Body of pancreas (tissue), 4 donors: ENCODE measurements at places on chromosomes 5 and 9. TPM values are rescaled to one million over a fixed set of nuclear protein-coding genes. Genes with fewer than 3 reads are reported as not detected.

DNA sequence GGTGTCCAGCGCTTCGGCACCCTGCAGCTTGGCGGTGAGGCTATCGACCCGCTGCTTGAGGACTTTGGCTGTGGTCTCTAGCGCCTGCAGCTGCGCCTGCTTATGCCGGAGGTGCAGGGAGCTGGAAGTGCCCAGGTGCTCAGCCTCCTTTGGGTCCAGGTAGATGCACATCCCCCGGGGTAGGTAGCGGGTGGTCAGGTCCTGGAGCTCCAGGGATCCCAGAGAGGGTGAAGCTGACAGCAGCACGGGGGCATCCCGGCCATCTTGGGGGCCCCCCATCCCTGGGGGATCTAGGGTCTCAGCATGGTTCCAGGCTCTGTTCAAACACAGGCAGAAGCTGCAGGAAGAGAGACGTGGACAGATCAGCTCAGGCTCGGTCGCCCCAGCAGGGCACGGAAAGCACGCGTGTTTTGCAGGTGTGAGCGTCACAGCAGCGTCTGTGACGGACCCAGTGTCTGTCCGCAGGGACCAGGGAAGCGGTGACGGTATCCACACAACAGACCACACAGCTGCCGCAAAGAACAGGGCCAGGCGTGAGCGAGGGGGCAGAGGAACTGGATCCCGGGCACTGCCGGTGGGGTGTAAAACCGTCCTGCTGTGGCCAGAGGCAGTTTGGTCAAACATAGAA lies 17.4 kb downstream of the CCDC187 start:
- no peaks in the 10 kb centered on the region for H3K27me3 ChIP-seq
- DNase-seq, result no peak
- H3K36me3 ChIP-seq, result no peaks in the 10 kb centered on the region
- no peak overlapping the region for H3K27ac ChIP-seq

DNA sequence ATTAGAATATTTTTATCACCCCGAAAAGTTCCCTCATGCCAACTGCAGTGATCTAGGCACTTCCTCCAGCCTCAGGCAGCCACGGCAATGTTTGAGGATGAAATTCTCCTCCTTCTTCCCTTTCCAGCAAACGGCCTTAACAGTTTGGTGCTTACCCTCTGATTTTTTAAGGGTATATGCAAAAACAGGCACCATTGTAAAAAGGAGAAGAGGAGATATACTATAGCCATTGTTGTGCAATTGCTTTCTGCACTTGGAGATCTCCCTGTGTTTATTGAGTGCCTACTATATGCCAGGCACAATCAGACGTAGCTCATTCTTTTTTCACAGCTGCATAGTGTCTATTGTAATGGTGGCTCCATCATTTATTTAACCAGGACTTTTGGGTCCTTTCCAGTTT lies 29.4 kb downstream of the GSN start:
- DNase-seq, result no peak
- H3K4me3 ChIP-seq, result no peak overlapping the region
- peaks cover 13% of the 10 kb centered on the region for H3K4me1 ChIP-seq
- H3K27me3 ChIP-seq, result no peaks in the 10 kb centered on the region

GRCh38 chr9:8823131-8823895 lies 1023.7 kb upstream of the DMAC1 start:
- H3K27me3 ChIP-seq, result no peaks in the 10 kb centered on the region
- no peaks in the 10 kb centered on the region for H3K36me3 ChIP-seq
- no peak for DNase-seq
- peaks cover 7% of the 10 kb centered on the region for H3K4me1 ChIP-seq

DNA sequence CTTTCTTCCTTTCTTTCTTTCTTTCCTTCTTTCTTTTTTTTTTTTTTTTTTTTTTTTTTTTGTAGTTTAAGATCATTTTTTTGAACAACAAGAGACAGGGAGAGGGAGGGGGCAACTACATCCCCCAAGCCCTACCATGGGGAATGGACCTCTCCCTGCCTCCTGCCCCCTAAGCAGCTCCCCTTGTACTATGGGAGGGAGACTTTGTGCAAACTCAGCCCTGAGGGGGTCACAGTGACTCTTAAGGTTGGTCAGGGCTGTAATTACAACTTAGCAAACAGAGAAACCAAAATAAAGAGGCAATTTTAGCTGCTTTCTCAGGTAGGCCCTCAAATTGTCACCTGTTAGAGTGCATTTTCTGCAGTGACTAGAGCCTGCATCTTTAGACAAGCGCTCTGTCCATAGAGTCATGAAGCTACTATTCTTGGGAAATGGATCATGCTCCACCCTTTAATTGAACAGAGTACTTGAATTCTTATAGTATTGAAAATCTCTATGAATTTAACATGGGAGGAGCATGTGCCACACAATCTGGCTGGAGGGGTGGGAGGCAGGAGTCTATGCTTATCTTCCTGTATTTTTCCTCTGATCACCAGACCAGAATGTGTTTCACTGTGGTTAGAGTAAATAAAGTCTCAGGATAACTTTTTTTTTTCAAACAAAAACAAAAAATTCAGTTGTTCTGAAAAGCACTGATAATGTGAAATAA lies 24.3 kb upstream of the PIK3R1 start:
- H3K4me1 ChIP-seq, result peaks cover 20% of the 10 kb centered on the region
- no peak overlapping the region for H3K27ac ChIP-seq
- H3K27me3 ChIP-seq, result no peaks in the 10 kb centered on the region

DNA sequence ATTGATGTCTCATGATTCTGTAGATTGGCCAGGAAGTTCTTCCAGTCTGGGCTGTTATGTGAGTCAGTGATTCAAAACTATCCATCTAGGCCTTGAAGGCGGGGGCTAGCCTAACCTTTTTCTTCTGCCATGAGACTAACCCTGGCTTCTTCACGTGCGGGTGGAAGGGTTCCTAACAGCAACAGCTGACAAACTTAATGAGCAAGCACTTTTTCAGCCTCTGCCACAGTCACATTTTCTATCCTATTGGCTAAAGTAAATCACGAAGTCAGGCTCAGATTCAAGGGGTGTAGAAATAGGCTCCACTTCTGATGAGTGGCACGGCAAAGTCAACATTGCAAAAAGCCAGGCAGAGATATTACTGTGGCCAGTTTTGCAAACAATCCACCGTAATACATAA lies 68.4 kb downstream of the STK32A start:
- H3K4me1 ChIP-seq, result no peaks in the 10 kb centered on the region
- H3K36me3 ChIP-seq, result no peaks in the 10 kb centered on the region
- no peak overlapping the region for H3K4me3 ChIP-seq
- H3K27me3 ChIP-seq, result no peaks in the 10 kb centered on the region

DNA sequence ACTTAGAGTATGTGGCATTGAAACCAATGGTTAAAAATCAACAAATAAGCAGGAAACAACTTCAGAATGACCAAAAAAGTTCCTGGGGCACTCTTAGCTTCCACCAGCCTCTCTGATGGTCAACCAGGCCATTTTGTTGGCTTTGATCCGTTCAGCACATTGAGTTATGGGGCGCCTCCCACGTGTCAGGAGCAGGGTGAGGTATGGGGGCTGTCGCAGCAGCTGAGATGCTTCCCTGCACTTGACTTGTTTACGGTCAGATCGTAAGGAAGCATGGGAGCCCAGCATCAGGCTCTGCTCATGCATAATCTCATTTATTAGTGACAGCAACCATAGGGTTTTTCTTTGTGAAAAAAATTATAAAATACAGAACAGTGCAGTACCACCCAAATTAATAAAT lies 16.7 kb downstream of the SYK start:
- H3K4me3 ChIP-seq, result no peak overlapping the region
- H3K36me3 ChIP-seq, result no peaks in the 10 kb centered on the region
- no peak overlapping the region for H3K27ac ChIP-seq
- peaks cover 8% of the 10 kb centered on the region for H3K4me1 ChIP-seq

- no peaks in the 10 kb centered on the region for H3K27me3 ChIP-seq
- H3K36me3 ChIP-seq, result no peaks in the 10 kb centered on the region
- DNase-seq, result peak; percentile 80
- no peak overlapping the region for H3K4me3 ChIP-seq
- H3K27ac ChIP-seq, result peak overlapping the region; percentile 65
Measured at GRCh38 chr9:131708226-131709002, 31.5 kb downstream of the RAPGEF1 start.

GRCh38 chr5:83482961-83483360 lies 11.4 kb downstream of the VCAN start:
- no peak overlapping the region for H3K27ac ChIP-seq
- no peak overlapping the region for H3K4me3 ChIP-seq
- no peaks in the 10 kb centered on the region for H3K4me1 ChIP-seq
- H3K36me3 ChIP-seq, result no peaks in the 10 kb centered on the region
- no peak for DNase-seq

Gene FAT2
- not detected for total RNA-seq

Gene PTPRD
- 4.3 TPM for total RNA-seq

Gene ANKRD55
- not detected for total RNA-seq

Gene STC2
- total RNA-seq, result 35.0 TPM
